ENCODE measurements at places on chromosomes 16 and 17.

DNA sequence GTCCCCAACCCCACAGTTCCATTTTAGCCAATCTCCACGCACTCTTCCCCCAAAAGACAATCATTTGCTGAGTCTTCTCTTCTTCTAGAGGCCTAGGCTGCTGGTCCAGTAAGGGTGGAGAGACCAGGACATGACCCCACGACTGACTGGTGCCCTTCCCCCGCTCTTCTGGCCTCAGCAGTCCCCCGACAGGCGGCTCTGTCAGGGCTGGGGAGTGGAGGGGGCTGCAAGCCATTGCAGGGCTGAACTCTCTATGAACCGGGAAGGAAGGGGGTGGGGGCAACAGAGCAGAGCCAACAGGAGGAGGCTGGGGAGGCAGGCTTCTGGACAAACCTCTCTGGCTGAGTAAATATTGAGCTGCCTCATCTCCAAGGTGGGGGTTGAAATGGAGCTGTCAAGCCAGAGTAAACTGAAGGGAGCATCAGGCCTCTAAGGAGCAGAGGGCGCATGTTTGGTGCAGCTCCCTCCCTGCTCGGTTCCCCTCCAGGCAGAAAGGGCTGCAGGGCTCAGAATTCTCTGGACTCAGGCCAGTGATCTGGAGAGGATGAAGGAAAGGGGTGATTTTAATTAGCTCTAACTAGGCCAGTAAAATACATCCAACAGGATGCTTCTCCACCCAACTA is 8.7 kb downstream of the HOXB1 start:
- DNase-seq: peak; percentile 72

DNA sequence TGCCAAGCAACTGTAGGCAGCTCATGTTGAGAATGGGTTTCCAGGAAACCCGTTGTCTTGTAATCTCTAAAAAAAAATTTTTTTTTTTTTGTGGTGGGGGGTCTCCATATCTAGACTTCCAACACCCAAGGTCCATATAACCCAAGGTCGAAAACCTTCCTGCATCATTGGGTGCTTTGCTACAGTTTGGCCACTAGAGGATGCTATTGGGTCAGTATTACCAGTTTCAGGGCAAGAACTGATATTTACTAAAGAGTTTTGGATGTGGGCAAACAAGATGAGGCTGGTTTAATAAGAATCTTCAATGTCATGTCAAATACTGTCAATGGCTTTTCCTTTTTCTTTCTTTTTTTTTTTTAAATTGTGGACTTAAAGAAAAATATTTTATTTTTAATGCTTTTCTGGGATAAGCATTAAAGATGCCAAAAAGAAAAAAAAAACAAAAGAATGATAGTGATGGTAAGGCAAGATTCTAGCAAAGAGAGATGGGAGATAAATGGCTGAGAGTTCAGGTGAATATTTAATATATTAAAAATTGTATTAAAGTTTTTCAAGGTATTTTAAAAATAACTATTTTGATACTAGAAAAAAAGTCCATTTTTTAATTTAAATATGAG is 62.2 kb downstream of the DHRS7C start:
- no peak for DNase-seq

- no peak for DNase-seq
Observed at GRCh38 chr17:49922095-49922494, 46.9 kb upstream of the DLX4 start.

- DNase-seq: peak; percentile 61
Observed at GRCh38 chr17:14330492-14330962, 29.6 kb downstream of the HS3ST3B1 start.

- DNase-seq: no peak
Observed at GRCh38 chr16:87806261-87806640, 40.5 kb upstream of the KLHDC4 start.

DNA sequence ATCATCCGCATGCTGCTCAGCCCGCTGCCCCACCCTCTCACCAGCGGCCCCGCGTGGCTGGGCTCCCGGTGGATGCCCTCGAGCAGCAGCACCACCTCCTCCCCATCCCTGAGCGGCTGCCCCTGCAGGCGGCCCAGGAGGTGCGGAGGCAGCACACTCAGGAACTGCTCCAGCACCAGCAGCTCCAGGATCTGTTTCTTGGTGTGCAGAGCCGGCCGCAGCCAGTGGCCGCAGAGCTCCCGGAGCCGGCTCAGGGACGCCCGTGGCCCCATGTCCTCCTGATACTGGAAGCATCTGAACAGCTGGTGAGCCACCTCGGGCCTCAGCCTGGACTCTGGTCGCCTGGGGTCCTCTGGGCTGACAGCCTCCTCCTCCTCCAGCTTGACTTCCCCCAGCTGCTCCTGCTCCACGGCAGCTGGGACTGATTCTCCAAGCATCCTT is 6.6 kb downstream of the ZSCAN10 start:
- no peak for DNase-seq

DNA sequence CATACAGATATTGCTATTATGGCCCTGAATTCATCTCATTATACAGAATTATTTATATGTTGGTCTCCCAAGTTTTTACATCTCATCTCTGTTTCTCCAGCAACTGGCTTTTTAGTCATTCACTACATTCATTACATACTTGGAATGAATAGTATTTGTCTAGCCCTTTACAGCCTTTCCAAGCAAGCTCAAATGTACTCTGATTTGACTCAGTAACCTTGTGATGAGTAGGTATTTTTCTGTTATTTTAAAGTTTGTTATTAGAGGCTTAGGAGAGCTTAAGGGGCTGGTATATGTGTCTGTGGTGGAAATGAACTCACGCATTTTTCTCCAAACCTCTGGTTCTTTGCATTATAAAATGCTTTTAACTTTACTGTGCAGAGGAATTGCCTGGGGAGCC is 224.7 kb downstream of the SNX29 start:
- DNase-seq: no peak

- no peak for DNase-seq
Observed at GRCh38 chr17:50681263-50682200, 26.2 kb downstream of the ANKRD40 start.

- DNase-seq: no peak
Observed at GRCh38 chr16:83882163-83882885, 16.6 kb upstream of the MLYCD start.

DNA sequence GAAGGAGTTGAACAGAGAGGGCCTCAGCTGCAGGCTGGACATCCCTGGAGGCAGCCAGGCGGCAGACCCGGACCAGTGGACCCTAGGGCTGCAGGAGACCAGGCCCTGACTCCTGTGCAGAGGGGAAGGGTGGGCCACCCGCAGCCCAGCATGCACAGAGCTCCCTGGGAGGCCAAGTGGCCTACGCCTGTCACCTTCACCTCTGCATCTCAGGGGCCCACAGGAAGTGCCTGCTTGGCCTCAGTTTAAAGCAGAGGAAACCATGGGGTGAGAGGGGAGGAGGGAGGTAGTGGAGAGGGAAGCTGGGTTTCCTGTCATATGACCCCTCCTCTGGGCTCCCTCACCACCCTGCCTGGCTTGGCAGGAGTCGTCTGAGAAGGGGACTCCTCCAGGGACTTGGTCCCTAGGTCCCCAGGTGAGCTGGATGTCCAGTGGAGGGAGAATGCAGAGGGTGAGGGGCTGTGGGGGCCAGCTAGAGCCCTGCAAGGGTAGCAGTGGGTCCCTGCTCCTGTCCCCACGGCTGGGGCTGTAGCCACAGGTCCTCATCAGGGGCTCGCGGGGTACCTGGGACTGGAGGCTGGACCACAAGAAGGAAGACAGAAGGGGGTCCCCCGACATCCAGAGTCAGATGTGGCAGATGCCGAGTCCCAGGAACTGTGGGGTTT is at the start of gene TMC8:
TSS of gene TMC8 (plus strand) at position 335 of the 665 bp plus-strand sequence. CDS start 818 bp downstream, outside the sequence.
- DNase-seq: peak; percentile 67

GRCh38 chr17:82691714-82692113 is 6.8 kb downstream of the RAB40B start:
- DNase-seq: no peak

DNA sequence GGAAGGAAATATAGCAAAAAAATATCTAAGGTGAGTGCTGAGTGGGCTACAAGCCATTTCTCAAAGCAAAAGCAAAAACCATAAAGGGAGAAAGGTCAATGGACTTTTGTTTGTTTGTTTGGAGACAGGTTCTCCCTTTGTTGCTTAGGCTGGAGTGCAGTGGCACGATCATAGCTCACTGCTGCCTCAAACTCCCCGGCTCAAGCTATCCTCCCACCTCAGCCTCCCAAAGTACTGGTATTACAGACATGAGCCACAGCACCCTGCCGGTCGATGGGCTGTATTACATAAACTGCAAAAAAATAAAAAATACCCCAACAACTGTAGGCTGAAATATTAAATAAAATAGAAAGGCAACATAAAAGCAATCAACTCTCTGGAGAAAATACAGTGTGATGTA is 3.5 kb upstream of the RBBP6 start:
- DNase-seq: no peak

GRCh38 chr17:16214190-16215001 is 938 bp downstream of the NCOR1 start:
- DNase-seq: no peak

- DNase-seq: no peak
Observed at GRCh38 chr16:83802135-83802534, 5.6 kb upstream of the HSBP1 start.

GRCh38 chr17:8186446-8186786 is 3.6 kb downstream of the BORCS6 start:
- no peak for DNase-seq

- DNase-seq: peak; percentile 67
Observed at GRCh38 chr17:45052052-45052772, 780 bp upstream of the DCAKD start.

GRCh38 chr16:19520861-19521331 is 1.0 kb downstream of the GDE1 start:
- no peak for DNase-seq

DNA sequence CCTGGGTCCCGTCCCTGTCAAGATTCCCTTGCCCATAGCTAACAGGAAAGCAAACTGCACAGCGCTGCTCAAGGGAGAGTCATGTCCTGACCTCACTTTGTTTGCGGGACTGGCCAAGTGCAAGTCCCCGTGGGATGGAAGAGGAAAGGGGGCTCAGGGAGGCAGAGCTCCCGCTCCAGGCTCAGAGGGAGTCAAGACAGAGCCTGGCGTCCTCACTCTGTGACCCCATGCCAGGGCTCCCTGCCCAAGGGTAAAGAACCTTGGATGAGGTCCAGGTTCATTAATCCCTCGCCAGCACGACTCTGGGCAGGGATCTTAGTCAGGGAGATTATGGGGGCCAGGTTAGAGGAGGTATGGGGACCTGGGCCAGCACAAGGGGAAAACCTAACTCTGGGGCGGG is 51.5 kb upstream of the CBX4 start:
- no peak for DNase-seq

- DNase-seq: no peak
Observed at GRCh38 chr17:834136-834535, 52.0 kb downstream of the MRM3 start.

GRCh38 chr17:65173284-65173793 is 36.2 kb downstream of the RGS9 start:
- DNase-seq: peak; percentile 45

- DNase-seq: no peak
Observed at GRCh38 chr17:9356488-9356911, 219.1 kb downstream of the STX8 start.

DNA sequence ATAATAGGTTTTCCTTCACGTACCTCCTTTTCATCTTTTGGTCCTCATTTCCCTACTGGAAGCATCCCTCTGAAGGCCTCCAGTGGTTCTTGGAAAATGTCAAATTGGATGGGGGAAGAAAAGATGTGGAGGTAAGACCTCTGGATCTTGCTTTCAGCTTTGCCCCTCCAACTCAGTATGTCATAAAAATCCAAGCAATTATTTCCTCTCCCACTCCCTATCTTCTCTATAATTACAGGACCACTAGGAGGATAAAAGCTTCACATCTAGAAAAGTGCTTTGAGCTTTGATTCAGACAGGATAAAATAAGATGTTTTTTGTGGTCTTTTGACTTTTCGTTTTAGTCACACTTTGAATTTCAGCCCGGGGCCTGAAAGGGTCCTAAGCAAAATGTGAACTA is 1.7 kb downstream of the TTLL6 start:
- no peak for DNase-seq

GRCh38 chr17:82060614-82061013 is 5.0 kb downstream of the DUS1L start:
- DNase-seq: no peak

DNA sequence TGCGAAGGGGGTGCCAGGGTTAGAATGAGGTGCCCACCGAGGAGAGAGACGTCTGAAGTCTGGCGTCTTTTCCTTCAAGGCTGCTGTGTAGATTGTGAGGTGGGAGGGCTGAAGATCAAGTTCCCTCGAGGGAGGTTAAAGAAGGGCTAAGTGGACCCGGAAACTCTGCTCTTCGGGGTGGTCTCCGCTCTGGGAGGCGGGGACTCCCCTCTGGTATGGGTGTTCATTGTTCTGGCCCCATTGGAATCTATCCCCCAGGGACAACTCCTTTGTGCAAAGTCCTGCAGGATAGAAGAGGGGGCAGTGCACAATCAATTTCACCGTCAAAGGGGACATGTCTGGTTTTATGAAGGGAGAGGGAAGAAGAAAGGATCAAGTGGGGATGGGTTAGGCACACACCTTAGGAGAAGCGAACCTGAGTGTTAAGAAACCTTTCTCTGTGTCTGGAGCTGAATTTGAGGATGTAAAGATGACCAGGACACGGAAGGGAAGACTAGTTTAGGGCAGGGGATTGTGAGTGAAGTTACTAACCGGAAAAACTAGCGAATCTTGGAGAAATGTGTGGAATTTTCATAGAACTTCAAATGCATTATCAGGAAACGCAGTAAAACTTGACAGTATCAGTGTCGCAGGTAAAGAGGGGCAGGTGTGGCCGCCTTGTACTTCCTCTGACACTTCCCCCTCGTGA is 809 bp upstream of the RAB34 start:
- DNase-seq: no peak

- DNase-seq: no peak
Observed at GRCh38 chr16:74099530-74099929, 197.1 kb upstream of the PSMD7 start.

DNA sequence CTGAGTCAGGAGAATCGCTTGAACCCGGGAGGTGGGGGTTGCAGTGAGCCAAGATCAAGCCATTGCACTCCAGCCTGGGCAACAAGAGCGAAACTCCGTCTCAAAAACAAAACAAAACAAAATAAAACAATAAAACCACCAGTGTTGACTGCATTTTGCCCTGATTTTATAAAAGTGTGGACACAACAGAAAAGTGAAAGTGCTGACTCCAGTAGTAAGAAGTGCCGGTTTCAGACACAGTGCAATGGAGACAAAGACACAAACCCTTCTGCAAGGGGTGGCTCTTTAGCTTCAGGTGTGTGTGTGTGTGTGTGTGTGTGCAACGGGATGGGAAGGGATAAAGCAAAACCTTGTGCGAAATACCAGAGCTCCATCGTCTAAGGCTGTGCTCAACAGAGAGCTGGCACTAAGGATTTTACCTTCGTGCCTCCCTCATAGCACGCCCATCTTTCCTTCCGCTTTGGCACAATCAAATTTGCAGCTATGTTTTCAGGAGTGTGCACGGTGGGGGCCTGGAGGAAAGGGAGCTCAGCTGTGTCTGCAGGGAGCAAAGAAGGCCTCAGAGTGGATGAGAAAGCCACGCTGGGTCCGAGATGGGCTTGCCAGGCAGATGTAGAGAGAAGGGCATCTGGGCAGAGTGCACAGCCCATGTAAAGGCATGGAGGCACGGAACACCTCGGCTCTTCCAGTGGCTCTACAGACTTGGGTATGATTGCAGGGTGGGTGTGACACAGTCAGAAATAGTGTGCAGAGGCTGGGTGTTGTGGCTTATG is 15.5 kb downstream of the MXRA7 start:
- DNase-seq: no peak
